ENCODE measurements at places on chromosomes 3 and 15. TPM values are rescaled to one million over a fixed set of nuclear protein-coding genes. Genes with fewer than 3 reads are reported as not detected.

The ITIH3 gene
- total RNA-seq, result 0.36 TPM

The SMARCC1 gene
- total RNA-seq, result 131 TPM

The FILIP1L gene
- total RNA-seq, result 209 TPM

The RTP1 gene
- total RNA-seq, result not detected

The MYZAP gene
- total RNA-seq, result 0.41 TPM

GRCh38 chr3:120450600-120451271 is at the start of gene FSTL1:
FSTL1 (minus strand) TSS chr3:120450992; CDS start chr3:120450746, 246 bp downstream.
- peak; percentile 71 for DNase-seq
- peak within 1 kb of the TSS; percentile 93 for H3K4me3 ChIP-seq
- H3K4me1 ChIP-seq, result peaks cover 30% of the 10 kb centered on the region
- no peaks in the 10 kb centered on the region for H3K27me3 ChIP-seq

DNA sequence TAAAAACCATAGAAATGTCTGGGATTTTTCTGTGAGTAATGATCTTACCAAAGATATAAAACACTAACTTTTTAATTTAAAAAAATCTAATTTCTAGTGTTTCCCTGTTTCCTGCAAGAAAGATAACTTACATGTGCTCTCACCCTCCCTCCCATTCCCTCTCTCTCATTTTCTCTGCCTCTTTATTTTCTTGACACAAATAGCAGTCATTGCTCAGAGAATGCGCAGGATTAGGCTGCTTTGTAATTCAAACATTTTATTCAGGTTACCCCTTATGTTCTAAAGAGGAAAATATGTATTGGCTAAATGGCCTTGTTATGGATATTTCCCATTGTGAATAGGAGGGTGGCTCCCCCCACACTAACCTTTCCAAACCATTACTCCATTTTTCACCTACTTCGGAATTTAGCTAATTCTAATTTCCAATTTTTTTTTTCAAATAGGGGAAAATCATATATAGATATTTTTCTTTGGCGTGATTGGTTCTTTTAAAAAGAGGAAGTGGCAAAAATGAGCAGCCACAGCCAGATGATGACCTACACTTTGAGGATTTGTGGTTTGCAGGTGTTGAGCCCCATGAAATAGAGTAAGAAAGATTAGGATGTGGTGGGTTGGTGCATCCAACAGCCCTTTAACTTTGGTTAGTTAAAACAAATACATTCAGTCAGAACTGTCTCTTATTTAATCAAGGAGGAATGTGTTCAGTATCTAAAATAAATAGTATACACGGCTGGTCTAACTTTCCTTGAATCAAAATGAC is 554.4 kb downstream of the IGSF11 start:
- no peak overlapping the region for H3K27ac ChIP-seq
- H3K4me1 ChIP-seq, result no peaks in the 10 kb centered on the region
- H3K36me3 ChIP-seq, result no peaks in the 10 kb centered on the region
- H3K27me3 ChIP-seq, result no peaks in the 10 kb centered on the region

DNA sequence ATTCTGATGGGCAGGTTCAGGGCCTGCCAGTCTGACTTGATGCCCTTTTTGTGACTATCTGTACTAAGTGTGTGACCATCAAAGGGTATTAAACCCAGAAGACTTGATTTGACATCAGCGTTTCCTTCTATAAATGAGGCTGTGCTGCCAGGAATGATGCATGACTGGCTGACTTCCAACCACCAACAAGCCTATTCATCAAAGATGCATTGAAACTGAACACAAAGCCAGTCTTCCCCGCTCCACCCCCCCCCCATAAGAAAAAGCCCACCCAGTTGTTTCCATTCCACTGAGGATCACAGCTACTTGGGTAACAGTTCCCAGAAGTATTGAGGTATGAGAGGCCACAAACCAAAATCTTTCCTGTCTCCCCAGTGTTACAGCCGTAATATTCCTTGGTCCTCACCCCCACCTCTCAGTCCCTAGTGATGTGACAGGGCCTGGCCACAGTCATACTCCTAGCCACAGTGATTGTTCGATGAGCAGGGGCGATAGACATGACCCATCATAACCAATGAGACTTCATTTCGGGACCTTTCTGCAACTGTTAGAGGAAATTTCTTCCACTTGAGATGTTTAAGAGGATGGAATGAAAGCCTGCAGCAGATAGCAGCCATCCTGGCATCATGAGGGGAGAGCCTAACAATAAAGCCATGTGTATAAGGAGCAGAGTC is 22.6 kb downstream of the SH3BP5 start:
- DNase-seq, result no peak
- no peaks in the 10 kb centered on the region for H3K36me3 ChIP-seq
- peak overlapping the region; percentile 24 for H3K4me3 ChIP-seq
- peak overlapping the region; percentile 67 for H3K27ac ChIP-seq
- no peaks in the 10 kb centered on the region for H3K27me3 ChIP-seq
